ENCODE measurements at places on chromosomes 12 and 14.

GRCh38 chr12:81209012-81209411 lies 131.1 kb downstream of the ACSS3 start:
- DNase-seq: no peak

GRCh38 chr14:50173891-50174290 lies 57.5 kb downstream of the SOS2 start:
- DNase-seq: no peak

DNA sequence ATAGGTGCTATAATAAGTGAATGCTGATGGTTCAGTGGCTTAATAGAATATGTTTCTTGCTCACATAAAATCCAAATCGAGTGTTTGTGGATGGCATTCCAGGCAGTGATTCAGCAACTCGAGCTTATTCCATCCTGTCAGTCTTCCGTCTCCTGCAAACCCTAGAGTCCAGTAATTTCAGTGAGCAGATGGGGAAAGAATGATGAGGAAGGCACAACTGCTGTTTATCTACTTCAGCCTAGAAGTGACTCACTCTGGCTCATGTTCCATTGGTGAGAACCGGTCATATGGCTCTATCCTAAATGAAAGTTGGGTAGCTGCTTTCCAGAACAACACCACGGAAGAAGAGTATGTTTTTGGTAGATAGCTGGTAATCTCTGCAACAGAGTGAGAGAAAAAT lies 421.8 kb upstream of the PDE3A start:
- no peak for DNase-seq

- no peak for DNase-seq
Measured at GRCh38 chr14:22506778-22507351, 82.2 kb downstream of the DAD1 start.

DNA sequence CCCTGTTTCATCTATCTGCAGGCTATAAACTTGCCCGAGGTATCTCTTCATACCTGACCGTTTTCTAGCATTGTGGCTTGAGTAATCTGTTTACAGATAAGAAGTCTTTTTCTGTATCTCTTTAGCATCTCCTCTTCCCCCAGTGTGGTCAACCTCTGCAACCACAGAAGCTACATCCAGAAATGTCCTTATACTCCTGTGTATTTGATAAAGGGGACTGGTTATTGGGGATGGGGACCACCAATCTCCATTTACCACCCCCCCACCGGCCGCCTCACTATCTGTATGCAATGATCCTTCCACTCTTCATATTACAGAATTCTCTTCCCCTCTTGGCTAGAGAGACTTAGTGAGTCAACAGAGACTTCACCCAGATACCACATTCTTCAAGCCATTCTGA lies 3.4 kb upstream of the RPAP3 start:
- no peak for DNase-seq

- DNase-seq: no peak
Measured at GRCh38 chr14:49405291-49405690, 180.9 kb downstream of the RPS29 start.

GRCh38 chr12:113700943-113701342 lies 229.3 kb upstream of the LHX5 start:
- no peak for DNase-seq

DNA sequence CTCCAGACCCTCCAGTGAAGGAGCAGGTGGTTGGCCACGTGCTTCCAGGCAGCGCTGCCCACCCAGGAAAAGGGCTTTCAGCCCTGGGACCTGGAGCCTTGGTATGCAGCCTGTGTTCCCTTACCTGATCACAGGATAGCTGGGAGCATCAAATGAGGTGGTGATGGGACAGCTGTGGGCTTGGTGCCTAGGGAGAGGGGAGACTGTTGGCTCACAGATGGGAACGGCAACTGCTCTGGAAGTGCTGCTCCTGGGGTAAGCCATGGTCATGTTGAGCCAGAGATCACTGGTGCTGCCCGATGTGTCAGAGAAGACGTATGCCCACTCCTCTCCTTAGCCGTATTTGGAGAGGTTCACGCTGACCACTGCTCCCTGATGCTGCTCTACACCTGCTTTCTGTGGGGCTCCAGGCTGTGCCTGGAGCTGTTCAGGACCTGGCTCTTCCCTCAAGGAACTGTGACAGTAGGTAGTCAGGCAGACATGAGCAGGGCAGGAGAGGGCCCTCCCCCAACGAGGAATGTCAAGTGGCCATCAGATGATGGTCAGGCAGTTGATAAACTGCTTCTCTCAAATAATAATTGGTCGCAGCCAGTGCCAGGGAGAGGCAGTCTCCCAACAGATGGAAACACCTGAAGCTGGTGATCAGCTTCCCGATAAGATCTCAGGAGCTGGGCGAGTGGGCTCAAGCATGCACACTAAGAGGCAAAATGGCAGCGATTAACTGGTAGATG lies 2.8 kb upstream of the CYP46A1 start:
- no peak for DNase-seq

- peak; percentile 33 for DNase-seq
Measured at GRCh38 chr14:73634011-73634833, 10.6 kb upstream of the DNAL1 start.

- DNase-seq: no peak
Measured at GRCh38 chr12:79775355-79776027, 84.7 kb upstream of the PAWR start.

DNA sequence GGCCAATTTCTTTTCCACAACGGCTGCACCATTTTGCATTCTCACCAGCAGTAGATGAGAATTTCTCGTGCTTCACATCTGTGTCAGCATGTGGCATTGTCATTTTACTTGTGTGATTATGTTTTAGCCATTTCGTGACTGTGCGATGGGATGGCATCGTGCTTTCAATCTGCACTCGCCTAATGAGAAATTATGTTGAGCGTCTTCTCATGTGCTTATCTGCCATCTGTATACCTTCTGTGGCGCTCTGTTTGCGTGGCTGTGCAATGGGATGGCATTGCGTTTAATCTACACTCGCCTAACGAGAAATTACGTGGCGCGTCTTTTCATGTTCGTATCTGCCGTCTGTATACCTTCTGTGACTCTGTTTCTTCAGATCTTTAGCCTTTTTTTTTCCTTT lies 14.9 kb upstream of the GPR132 start:
- DNase-seq: no peak

DNA sequence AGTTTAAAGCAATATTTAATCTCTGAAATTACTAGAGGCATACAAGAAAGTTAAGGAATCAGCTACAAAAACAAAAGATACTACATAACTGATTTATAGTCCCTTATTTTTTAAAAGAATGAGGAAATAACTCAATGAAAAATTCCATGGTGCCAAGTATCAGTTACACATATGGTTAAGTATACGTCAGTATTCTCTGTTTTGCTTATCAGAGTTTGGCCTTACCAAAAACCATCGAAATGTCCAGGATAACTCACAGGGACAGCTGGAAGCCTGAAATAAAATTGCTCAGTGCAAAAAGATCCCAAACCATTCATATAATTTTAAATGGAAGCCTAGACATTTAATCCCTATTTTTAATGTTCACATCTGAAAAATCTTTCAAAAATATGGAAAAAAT lies 3.6 kb downstream of the CFL2 start:
- DNase-seq: no peak

DNA sequence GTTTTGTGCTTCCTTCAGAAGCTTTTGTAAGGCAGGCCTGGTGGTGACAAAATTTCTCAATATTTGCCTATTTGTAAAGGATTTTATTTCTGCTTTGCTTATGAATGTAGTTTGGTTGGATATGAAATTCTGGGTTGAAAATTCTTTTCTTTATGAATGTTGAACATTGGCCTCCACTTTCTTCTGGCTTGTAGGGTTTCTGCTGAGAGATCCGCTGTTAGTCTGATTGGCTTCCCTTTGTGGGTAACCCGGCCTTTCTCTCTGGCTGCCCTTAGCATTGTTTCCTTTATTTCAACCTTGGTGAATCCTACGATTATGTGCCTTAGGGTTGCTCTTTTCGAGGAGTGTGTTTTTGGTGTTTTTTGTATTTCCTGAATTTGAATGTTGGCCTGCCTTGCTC lies 58.2 kb downstream of the NUBPL start:
- no peak for DNase-seq

- no peak for DNase-seq
Measured at GRCh38 chr12:125171267-125171666, 106.0 kb downstream of the AACS start.

- no peak for DNase-seq
Measured at GRCh38 chr12:50297027-50297426, 13.7 kb upstream of the LIMA1 start.

- no peak for DNase-seq
Measured at GRCh38 chr12:24517000-24517399, 431.9 kb downstream of the BCAT1 start.

GRCh38 chr14:64296561-64296960 lies 2.4 kb upstream of the ESR2 start:
- DNase-seq: no peak

GRCh38 chr12:94265539-94265938 lies 117.2 kb downstream of the PLXNC1 start:
- no peak for DNase-seq

DNA sequence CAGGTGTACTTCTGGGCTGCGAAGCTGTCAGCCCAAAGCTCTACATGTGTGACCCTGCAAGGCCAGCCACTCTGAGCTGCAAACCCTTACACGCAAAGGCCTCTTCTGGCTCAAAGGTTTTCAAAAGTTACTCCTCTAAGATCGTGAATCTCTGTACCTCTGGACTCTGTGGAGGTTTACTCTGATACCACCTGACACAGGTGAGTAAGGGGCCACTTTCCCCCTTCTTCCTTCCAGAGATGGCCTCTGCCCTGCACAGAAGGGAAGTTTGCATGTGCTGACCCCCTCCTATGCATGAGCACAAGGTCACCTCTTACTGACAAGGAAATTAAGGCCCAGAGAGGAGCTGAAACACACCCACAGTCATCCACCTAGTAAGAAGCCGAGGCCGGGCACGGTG lies 14.5 kb downstream of the ITPK1 start:
- DNase-seq: no peak

- DNase-seq: peak; percentile 20
Measured at GRCh38 chr14:22996768-22997654, 12.9 kb downstream of the C14orf93 start.

- DNase-seq: no peak
Measured at GRCh38 chr12:91177381-91177780, 5.2 kb downstream of the DCN start.

GRCh38 chr12:112285600-112286401 lies 96.4 kb downstream of the HECTD4 start:
- no peak for DNase-seq

DNA sequence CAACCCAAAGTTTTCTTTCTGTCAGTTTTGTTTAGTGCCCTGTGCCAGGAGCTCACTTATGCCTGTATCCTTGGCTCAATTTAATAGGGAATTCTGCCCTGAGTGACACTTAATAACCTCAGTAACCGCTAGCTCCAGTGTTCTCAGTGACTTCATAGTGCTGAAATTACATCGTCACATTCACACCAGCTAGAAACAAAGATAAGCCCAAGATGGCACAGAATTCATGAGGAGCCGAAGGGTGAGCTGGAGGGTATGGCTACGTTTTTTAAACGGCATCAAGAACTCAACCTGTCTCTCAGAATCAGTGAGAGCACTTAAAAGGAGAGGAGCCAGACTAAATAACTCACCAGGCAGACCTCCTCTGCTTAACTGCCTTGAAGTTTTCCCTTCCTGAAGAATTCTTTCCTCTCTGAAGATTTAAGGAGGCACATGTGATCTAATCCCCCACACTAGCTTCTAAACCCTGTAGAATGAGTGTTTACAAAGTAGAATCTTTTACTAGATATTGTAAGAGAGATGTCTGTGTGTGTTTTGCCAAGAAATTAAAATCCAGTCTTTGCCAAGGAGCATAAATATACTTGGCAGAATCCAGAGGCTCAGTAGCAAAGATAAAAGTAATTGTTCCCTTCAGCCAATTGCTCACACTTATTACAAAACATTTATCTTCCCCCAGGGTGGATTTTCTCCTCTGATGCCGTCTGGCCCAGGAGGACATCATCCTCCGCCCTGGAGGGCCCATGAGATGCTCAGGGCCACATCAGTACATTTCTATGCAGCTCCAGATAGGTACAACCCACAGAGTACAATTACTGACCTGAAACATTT lies 37.3 kb downstream of the PTGER2 start:
- no peak for DNase-seq

DNA sequence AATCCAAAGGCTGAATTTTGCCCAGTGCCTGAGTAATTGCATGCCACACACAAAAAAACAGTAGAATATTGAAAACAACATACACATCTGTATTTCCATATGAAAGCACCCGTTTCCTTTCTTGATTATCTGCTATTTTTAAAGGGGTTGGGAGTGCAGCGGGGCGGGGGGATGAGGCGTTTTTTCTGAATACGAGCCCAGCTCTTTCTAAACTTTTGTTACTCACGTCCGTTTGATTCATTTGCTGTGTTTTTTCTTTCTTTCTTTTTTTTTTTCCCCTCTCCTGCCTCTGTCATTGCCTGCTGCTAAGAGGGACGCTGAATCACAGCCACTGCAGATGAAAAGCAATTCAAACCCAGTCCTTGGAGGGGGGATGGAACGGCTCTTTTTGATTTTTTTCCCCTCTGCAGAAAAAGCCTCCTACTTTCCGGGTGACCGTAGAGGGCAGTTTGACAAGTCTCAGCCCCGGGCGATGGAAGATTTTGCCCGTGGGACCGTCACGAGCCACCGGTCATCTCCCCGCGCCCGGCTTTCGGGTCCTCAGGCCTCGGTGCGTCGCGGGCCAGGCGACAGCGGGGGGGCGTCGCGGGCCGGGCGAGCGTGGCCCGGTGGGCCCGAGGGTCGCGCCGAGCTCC lies 572 bp upstream of the RASSF8 start:
- DNase-seq: peak; percentile 65

GRCh38 chr12:50088577-50089335 lies 3.6 kb downstream of the SMARCD1 start:
- DNase-seq: no peak

GRCh38 chr12:85835426-85836196 lies 598 bp downstream of the RASSF9 start:
- DNase-seq: no peak

- DNase-seq: no peak
Measured at GRCh38 chr14:22900081-22900799, 17.2 kb downstream of the REM2 start.

DNA sequence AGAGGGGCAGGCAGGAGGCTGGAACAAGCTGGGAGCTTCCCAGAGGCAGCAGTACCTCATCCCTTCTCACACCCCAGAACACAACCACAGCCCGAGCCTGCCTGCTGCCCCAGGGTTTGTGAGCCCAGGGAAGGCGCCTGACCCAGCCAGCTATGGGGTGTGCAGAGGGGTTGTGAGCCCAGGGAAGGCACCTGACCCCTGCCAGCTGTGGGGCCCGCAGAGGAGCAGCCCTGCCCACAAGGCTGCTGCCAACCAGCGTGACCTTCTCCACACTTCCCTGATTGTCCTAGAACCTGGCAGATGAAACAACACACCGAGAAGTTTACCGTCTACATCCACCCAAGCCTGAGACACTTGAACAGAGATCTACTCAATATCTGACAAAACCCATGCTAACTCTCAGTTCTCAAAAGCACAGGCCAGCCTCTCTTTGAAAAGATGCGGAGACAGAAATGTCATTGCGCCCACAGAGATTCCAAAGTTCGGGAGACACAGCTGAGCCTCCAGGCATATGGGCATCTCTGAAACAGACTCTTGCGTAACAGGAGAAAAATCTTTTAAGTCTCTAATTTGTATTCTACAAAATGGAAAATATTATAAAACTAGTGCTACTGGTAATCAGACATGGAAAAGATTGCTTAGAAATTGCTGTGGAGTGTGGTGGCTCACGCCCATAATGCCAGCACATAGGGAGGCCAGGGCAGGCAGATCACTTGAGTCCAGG lies 47.3 kb downstream of the SFSWAP start:
- DNase-seq: no peak

All from occipital lobe (tissue), 3 donors.